ENCODE measurements at places on chromosomes 3 and 15.

GRCh38 chr15:26197719-26198118, 334.6 kb upstream of the ATP10A start:
- no peak for DNase-seq

- DNase-seq: no peak
These were observed 25.8 kb downstream of the ARHGEF3 start for GRCh38 chr3:56775838-56776555.

DNA sequence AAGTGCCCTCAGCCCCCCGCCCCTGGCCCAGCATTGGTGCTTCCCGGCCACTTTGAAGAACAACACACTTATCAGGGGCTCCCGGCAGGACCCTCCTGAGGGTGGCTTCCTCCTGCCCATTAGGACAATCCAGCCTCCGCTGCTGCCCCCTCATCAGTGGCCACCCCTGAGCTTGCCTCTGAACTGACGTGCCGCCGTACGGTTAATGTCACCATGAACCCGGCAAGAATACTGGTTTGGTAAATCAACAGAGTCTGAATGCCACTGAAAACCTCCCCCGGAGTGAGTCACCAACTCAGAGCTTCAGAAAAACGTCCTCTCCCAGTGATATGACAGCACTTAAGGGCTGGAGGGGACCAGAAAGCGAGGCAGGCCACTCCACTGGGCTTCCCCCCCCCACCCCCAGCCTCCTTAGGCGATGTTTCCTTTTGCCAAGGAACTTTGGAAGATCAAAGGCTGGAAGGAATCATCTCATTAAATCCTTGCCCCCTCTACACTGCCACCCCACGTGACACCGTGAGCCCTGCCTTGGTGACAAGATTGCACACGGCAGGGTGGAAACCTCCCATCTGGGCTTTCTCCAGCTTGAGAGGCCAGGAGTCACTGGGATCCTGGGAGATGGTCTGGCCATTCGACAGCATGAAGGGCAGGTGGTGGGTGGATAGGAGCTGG, 142.1 kb downstream of the NUP210 start:
- no peak for DNase-seq

GRCh38 chr3:155581579-155581978, 163.3 kb downstream of the PLCH1 start:
- DNase-seq: no peak

DNA sequence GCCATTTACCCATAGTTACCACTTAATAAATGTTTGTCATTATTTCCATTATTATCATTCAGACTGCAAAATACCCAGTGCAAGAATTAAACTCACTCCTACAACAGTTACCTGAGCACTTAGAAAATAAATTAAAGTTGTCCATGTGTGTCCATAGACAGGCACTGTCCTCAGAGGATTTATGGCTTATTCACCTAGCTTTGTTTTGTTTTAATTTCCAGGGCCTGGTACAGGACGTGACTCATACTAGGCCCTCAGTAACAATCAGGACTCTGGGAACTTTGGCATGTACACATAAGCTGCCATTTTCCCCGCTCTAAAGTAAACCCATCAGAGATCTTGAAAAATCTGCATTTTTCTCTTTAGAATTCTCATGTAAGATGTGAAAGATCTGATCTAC, 458.5 kb upstream of the ARRDC4 start:
- DNase-seq: no peak

DNA sequence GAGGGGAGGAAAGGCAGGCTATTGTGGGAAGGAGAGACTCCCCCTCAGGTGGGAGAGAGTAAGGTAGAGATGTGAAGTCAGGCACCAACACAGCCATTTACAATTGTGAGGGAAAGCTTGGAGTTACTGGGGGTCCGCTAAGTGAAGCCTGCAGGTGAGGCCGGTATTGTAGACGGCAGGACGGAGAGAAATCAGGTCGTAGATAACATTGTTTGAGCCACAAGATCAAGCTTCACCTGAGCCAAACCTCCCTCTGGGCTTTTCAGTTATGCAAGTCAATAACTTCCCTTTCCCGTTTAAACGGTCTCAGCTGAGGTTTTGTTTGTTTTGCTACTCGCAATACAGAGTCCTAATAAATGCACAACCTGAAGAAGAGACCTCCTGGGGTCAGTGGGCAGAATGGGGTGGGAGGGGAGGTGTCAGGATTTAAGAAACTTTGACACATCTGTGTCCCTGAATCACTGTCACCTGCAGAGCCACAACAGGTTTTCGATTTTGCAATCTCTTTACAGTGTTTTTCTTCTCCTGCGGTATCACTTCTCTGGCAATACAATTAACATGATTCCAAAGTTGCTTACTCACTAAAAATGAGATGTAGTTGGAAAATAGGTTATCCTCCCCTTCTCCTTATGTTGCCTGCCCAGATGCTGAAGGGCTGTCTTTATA, 72.0 kb upstream of the GLCE start:
- DNase-seq: no peak

DNA sequence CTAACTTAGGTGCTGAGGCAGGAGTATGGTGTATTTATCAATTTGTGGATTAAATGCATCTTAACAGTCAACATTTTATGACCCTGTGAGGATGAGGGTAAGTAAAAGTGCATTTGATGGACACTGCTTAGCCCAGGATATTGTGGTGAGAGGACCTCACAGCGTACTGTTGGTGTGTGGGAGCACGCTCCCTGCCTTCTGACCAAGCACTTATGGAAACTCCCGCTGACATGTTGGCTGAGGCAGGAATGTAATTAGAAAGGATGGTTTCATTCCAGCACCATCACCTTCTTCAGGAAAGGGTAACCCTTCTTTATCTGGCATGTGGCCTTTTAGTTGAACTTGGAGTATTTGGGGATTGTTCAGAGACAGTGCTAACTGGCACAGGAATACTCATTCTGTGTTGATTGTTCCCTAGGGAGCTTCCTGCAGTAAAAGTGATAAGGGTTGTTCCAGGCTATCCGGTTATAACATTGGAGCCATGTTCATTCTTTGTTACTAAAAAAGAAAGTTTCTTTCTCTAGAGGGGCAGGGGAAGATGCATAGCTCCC, 11.7 kb upstream of the FSTL1 start:
- no peak for DNase-seq

DNA sequence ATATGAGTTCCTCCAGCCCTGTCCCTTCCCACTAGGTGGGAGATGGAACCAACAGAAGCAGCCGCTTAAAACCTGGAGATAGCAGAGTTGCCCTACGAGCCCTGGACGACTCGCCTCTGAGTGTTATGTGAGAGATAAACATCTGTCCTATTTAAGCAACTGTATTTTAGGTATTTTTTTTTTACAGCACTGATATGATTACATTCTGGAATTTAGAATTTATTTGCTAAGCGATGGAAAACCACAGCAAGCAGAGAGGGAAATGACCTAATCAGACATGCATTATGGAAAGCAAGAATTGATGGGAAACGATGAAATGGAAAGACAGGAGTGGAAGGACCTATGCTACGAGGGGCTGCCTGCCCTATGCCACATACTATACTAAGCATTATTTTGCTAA, 379.0 kb upstream of the IL12A start:
- DNase-seq: no peak

DNA sequence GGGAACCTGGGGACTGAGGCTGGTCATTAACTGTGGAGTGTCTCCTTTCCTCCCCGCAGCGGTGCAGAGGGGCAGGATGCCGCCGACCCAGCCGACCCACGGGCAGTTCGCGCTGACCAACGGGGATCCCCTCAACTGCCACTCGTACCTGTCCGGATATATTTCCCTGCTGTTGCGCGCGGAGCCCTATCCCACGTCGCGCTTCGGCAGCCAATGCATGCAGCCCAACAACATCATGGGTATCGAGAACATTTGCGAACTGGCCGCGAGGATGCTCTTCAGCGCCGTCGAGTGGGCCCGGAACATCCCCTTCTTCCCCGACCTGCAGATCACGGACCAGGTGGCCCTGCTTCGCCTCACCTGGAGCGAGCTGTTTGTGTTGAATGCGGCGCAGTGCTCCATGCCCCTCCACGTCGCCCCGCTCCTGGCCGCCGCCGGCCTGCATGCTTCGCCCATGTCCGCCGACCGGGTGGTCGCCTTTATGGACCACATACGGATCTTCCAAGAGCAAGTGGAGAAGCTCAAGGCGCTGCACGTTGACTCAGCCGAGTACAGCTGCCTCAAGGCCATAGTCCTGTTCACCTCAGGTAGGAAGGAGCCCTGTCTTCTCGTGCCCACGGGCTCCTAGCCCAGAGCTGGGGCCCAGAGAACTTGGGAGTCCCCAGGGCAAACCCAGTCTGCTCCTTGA, 3.7 kb downstream of the NR2F2 start:
- DNase-seq: no peak

- no peak for DNase-seq
These were observed 1.9 kb downstream of the ROBO2 start for GRCh38 chr3:77041811-77042210.

GRCh38 chr3:104604326-104605010, 762.2 kb upstream of the ALCAM start:
- DNase-seq: no peak

DNA sequence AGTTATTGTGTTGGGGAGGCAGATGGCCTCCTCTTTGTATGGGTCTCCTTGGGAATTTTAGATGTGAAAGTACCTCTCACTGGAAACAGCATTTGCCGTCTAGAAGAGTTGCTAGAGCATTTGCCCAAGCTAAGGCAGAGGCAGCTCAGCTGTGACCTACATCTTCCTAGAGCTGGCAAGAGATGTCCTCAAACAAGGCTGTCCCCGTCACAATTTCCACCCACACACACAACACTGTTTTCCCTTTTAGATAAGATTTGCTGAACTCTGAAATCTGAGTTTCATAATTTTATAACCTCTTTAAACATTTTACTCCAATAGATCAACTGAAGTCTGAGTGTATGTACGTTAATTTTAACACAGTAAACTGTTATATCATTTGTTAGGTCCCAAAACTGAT, 352.6 kb downstream of the EPHB1 start:
- DNase-seq: no peak

DNA sequence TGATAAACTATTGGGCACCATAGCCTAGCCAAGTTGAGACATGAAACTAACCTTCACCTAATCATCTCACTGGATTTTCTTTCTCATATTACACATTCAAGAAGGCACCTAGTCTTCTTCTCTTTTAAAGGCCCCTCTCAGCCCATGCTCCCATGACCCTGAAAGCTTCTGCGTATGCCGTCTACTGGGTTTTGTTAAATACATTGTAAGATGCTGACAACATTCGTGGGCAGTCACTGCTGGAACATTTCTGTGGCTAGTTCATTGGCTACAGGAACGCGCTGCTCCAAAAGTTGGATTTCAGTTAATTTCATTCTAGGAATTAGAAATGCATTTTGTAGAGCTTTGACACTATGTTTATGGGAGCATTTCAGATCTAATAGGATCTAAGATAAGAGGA, 52.3 kb upstream of the CHD2 start:
- no peak for DNase-seq
